K562 (cell line): ENCODE measurements at places on chromosomes 13 and 19.

DNA sequence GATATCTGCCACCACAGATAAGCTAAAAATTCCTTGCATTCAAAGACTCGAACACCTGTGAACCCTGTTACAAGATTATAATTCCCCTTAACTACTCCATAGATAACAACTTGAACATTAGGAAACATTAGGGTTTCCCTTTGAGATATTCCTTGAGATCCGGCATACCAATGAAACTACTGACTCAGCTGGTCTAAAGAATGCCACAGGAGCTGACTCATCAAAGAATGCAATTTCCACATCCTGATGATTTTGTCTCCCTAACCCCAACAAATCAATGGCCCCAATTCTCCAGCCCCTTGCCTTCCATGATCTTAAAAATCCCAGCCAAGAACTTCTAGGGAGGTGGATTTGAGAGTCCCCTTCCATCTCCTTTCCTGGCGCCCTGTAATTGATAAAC lies 35.6 kb upstream of the ZNF599 start:
- DNase-seq: no peak

DNA sequence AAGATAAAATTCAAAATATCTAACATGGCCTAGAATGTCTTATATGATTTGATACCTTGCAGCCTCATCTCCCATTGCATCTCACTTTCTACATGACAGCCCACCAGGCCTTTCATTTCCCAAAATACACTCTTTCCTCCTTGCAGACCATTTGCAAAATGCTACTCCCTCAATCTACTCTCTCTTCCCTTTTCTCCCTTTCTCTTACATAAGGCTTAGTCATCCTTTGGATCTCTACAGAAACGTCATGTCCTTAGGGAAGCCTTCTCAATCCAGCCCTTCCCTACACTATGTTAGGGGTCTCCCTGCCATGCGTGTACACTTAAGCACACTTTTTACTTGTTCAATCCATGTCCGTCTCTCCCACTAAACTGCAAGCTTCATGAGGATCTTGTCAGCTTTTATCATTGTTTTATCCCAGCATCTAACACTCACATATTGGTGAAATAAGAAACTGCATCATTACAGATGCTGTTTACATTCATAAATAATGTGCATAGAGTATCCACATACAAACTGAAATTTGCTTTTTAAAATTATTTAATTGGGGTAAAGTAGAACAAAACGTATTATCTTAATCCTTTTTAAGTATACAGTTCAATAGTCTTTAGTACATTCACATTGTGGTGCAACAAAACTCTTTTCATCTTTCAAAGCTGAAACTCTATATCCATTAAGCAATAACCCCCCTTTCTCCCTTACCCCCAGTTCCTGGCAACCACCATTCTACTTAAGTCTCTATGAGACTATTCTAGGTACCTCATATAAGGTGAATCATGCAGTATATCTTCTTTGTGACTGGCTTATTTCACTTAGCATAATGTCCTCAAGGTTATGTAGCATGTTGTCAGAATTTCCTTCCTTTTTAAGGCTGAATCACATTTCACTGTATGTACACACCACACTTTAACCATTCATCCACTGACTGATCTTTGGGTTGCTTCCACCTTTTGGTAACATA lies 11.5 kb upstream of the WBP4 start:
- DNase-seq: no peak

DNA sequence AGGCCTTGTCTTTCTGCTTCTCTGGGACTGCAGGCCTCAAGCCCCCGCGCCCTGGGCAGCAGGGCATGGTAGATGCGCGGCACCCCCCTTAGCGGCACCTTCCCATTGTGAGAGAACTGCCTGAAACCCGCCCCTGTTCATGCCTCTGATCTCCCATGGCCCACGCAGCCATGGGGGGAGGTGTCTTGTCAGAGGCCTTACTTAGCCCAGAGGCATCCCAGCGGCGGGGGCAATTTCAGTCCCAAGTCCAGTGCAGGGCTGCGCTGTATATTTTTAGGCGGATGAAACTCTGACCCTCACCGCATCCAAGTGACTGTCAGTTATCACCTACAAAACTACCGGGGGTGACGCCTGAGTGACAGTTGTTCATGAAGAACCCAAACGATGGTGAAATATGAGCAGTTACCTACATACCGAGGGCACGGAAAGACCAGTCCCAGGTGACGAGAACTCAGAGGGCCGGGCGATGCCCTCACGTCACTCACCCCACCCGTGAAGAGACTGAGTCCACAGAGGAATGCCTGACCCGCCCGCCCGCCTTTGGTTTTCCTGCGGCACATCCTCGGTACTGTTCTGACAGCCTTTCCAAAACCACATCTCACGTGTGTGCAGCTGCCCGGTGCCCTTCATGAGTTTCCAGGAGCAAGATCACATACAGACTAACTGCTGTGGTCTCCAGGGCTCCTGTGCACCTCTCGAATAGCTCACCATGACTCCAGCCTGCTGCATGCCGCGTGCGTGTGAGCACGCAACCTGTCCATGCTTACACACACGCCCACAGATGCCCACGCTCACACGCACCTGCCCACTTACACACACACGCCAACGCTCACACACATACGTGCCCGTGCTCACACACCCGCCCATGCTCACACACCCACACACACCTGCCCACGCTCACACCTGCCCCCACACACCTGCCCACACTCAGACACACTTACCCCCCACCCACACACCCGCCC lies 14.4 kb downstream of the IL17D start:
- no peak for DNase-seq

- no peak for DNase-seq
Observed at GRCh38 chr19:48628486-48629296, 8.5 kb downstream of the DBP start.

- DNase-seq: no peak
Observed at GRCh38 chr19:28345811-28346210, 867.1 kb downstream of the UQCRFS1 start.

- DNase-seq: no peak
Observed at GRCh38 chr19:5204212-5204611, 136.4 kb downstream of the PTPRS start.

DNA sequence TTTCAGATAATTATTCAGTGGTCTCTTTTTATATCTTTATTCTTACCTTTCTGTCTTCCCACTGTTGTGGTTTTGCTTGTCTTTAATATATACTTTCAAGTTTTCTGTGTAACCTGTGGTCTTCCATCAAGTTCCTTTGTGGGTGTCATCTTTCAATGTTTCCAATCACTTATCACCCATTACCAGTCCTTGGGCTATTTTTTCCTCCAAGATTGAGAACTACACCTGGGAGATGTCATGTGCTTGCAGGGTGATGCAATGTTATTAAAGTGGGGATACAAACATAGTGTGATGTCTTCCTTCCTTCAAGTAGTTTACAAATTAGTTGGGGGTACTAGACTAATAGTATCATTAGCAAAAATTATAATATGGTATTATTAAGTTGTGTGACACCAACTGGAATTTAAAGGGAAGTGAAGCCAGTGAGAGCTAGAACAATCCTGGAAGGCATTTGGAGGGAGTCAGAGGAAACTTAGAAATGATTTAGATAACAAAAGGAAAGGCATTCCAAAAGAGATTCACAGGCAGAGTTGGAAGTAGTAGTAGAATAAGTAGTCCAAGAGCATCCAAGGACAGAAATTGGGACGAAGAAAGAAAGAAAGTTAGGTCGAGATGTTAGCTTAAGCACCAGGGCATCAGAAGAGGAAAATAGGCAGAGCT lies 3.4 kb downstream of the FNDC3A start:
- peak; percentile 22 for DNase-seq

DNA sequence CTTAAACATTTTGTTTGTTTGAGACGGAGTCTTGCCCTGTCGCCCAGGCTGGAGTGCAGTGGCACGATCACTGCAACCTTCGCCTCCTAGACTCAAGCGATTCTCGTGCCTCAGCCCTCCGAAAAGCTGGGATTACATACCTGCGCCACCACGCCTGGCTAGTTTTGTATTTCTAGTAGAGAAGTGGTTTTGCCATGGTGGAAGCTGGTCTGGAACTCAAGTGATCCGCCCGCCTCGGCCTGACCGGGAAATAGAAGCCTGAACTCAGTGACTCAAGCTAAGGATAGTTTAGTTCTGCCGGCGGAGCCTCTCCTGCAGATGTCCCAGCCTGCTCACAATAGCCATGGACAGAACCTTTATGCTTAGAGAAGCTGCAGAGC lies 53.0 kb upstream of the ZNF254 start:
- DNase-seq: peak; percentile 13

DNA sequence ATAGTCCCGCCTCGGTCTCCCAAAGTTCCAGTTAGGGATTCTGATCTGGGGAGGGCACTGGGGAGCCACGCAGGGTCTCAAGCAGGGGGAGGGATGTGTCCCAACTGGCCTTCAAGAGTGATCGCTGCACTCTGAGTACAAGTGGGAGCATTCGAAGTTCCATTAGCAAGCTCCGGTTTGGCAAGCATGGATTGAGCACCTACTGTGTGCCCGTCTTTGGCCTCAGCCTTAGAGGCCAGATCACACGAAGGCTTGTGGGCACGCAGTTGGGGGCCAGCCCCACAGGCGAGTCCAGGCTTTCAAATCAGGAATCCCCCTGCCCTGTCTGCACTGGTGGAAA lies 32.1 kb upstream of the TCF3 start:
- no peak for DNase-seq

GRCh38 chr13:77398825-77399620 lies 72.1 kb upstream of the MYCBP2 start:
- DNase-seq: no peak

GRCh38 chr13:43389573-43389972 lies 366.2 kb downstream of the DNAJC15 start:
- DNase-seq: no peak

DNA sequence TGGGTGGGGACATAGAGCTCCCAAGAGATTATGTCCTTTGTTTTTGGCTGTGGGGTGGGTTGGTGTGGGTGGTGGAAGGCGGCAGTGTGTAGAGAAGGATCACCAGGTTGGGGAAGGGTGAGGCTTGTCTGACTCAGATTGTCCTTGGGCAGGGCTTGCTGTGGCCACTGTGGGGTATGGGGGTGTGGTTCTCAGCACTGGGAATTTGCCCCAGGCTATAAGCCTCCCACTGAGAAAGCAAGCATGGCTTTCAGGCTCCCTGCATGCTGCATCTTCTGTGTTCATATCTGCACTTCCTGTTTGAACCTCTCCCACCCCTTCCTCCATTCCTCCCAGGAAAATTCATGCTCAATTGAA lies 34.9 kb downstream of the DNAJC15 start:
- no peak for DNase-seq

DNA sequence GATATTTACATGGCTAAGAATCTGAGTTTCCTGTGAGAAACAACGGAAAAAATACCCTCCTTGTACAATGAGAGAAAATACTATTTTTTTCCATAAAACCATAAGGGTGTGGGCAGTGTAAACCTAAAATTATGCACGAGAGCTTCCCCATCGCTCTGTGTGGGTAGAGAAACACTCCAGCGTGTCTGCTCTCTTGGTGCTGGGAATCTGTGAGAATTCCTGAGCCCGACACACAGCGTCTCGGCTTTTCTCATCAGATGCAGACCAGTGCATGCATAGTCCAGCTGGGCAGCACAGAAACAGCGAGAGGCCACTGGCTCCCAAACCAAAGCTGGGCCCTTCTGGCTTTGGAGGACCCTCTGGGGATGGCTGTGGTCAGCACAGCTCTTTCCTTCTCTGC lies 12.0 kb downstream of the PLPP2 start:
- DNase-seq: no peak

GRCh38 chr19:38862321-38863059 lies 12.7 kb upstream of the HNRNPL start:
- no peak for DNase-seq

DNA sequence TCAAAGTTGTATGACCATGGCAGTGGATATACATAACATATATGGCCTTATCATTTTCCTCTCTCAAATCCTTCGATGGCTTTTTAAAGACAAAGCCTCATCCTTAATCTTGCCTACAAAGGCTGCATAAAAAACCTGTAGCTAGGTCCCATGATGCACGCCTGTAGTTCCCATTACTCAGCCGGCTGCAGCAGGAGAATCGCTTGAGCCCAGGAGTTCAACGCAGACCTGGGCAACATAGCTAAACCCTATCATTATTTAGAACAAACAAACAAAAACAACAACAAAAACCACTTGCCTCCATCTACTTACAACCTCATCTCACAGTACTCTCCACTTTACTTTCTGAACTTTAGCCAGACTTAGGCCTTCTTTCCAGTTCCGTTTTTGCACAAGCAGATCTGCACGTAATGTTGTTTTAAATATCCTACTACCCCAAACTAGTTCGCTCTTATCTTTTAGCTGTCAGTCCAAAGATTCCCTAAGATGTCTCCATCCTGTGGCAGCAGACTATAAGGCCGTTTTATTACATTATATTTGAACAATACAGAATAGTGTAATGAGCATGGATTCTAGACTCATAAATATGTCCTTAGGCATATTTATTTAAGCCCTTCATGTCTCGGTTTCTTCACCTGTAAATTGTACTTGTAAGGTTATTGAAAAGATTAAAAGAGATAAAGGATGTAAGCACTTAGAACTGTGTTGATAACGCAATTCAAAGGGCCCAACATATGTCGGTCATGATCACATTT lies 969 bp upstream of the POMP start:
- DNase-seq: no peak

DNA sequence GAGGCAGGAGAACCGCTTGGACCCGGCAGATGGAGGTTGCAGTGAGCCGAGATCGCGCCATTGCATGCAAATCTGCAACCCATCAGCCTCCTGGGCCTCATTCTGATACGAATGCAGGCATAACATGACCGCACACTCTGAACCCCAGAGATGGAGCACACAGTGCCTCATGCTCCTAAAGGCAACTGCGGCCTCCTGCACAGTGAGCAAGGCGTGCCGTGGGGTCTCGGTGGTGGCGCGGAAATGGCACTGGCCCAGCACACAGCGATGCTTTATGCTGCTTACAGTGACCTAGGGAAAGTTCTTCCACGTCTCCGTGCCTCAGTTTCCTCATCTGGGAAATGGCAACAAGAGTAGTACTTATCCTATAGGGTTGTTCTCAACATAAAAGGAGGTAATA lies 2.0 kb upstream of the C19orf12 start:
- no peak for DNase-seq

DNA sequence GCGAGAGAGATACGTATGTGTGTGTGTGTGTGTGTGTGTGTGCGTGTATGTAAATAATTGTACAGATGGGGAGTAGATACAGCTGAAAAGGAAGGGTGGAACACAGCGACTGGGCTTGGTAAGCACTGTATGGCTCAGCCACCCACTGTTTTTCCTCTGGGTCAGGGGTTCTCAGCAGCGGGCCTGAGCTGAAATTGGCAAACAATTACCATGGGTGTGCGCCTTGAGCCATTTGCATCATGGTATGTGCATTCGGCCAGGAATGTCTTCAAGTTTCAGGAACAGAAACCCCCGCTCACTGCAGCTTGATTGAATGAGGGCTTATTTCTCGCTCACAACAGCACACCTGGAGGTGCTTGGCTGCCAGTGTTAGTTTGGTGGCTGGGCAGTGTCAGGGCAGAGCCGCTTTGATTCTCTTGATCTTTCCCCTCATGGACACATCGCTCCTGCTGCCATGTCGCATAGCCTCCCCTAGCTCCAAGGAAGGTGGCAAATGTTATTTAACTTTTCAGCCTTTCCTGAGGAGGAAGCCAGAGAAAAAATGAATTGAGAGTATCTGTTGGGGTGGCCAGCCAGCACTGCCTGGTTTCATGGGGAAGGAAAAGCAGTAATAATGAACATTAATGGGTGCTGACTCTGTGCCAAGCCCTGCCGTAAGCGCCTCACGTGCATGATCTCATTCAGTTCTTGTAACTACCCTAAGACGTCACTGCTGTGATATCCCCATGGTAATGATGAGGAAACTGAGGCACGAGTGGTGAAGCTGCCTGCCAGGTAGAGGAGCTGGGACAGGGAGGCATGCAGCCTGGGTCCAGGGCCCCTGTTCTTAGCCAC lies 126.9 kb downstream of the SIPA1L3 start:
- DNase-seq: no peak
